ENCODE measurements at places on chromosomes 2 and 18.

- no peak for DNase-seq
These were observed 729.6 kb upstream of the ZNF804A start for GRCh38 chr2:183868707-183869106.

GRCh38 chr2:205701509-205701908 lies 19.2 kb downstream of the NRP2 start:
- DNase-seq, result no peak

DNA sequence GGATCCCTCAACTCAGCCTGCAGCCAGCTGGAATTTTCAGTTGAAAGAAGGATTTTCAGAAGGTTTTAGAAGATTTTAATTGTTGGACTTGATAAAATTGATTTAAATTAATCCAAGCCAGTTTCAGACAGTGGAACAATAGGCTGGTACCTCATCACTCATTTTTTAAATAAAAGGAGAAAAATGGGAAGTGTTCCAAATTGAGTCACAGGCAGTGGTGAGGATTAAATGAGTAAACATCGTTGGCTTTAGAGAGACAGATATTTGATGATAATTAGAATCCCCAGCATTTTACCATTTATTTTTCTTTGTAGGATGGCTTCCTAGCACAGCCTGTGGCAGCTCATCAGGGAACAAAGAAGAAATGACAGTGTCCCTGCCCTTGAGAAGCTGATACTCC lies 7.4 kb downstream of the CXCR4 start:
- no peak for DNase-seq

DNA sequence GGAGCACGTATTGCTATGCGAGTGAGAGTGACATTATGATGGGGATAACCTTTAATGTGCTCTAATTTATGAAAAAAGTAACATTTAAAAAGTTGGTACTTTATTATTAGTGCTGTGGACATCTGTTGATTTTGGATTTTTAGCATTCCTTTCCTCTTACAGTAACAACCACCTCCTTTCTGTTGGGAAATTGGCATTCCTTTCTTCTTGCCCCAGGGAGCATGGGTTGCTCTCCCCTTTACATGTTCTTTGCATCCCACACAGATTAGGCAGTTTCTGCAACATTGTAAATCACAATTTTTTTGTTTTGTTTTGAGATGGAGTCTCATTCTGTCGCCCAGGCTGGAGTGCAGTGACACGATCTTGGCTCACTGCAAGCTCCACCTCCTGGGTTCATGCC lies 300.2 kb downstream of the LPIN1 start:
- DNase-seq, result no peak

GRCh38 chr2:99205491-99205890 lies 24.5 kb downstream of the MRPL30 start:
- no peak for DNase-seq

DNA sequence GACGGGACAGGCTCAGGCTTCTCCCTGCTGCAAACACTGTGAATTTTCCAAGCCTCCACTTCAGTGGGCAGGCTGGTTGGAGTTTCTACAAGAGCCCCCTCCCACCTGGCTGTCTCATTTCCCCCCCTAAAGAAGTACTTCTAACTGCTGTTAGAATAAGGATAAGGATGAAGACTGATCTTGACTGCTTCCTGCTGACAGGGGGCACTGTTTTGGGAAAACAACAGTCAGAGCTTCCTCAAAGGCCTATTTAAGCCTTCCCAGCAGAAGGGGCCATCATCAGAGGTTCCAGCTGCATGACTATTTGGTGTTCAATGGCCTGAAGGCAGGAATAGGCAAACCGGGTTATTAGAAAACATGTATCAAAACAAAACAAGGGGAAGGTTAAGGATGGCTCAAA lies 1162.8 kb downstream of the DSC3 start:
- no peak for DNase-seq

- DNase-seq, result no peak
These were observed 186.2 kb downstream of the DYM start for GRCh38 chr18:49274188-49274714.

- DNase-seq, result no peak
These were observed 393.3 kb upstream of the CYRIA start for GRCh38 chr2:17058772-17059402.

DNA sequence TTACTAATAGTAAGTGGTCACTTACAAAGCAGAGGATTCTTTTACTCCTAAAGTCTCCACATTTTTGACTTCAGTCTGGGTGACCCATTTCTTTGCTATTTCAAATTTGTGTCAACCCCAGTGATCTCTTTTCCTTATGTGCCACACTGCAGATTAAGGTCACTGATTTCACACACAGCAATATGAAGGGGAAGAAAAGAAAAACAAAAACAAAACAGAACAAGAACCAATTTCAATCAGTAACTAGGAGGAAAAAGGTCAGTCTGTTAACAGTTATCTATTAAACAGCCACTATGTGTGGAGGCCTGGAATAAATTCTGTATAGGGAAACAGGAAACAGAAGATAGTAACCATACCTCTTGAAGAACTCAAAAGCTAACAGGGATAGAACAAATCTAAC lies 72.0 kb upstream of the ACVR2A start:
- no peak for DNase-seq

DNA sequence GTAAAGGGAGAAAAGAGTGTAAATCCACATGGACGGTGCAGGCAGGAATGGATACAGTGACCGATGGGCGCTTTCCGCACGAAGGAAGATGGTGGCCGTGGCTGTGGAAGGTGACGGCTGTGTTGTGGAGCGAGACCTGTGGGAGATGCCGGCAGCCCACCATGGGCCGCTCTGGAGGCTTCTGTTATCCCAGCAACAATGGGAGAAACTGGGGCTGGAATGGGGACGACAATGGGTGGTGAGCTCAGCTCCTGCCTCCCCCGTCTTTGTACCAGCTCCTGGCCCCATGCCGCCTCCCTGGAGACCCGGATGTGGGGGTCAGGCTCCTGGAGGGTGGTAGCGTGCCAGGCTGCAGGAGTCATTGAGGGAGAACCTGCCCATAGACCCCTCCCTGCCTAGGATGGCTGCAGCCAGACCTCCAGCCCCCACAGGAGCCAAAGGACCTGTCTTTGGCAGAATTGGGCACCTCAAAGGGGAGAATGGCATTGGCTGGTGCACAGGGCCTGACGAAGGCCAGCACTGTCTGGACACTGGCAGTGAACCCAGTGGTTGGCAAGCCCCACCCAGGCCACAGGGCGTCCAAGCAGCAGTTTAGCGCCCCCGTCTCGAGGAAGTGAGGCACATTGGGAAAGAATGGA lies 72.6 kb downstream of the SLC66A2 start:
- DNase-seq, result no peak

- no peak for DNase-seq
These were observed 502.2 kb upstream of the ZEB2 start for GRCh38 chr2:145021962-145022665.

Measured in central memory CD4-positive, alpha-beta T cell (primary cell).